ENCODE measurements at places on chromosomes 5 and 9.
A peak's percentile ranks its signal among the peaks of the same experiment; 100 is the strongest.

GRCh38 chr9:8760000-8760767 is 960.6 kb upstream of the DMAC1 start:
- peak; percentile 40 for DNase-seq

DNA sequence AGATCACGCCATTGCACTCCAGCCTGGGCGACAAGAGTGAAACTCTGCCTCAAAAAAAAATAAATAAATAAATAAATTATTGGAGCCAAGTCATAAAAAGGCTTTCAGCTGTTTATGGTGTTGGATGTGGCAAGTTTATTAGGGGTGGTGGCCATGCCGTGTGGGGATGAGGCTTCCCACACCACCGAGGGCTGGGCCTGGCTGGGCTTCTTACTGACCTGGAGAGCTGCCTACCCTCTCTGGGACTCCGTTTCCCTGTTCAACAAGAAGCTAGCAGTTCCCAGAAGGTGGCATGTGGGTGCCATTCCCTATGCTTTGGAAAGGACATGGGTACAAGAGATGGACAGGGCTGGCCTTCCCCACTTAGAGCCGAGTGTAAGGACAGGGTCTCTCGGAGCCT is 22.6 kb downstream of the GPRIN1 start:
- no peak for DNase-seq

GRCh38 chr5:158270996-158271554 is 412.1 kb upstream of the CLINT1 start:
- DNase-seq, result no peak

DNA sequence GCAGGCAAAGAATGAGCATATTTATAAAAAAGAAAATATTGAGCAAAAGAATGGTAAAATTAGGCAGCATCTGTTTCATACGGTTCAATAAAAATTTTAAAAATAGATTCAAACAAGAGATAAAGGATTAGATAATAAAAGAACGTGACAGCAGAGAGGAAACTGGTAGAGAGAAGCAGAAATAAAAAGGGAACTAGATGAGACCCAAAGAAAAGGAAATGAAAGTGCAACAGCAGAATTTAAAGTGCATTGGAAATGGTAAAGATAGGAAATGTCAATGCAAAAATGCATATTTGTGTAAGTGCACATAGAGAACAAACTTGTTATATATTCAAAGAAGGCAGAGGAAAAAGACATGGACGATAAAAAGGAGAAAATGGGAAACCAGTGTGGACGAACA is 70.2 kb downstream of the SUSD1 start:
- DNase-seq, result no peak

DNA sequence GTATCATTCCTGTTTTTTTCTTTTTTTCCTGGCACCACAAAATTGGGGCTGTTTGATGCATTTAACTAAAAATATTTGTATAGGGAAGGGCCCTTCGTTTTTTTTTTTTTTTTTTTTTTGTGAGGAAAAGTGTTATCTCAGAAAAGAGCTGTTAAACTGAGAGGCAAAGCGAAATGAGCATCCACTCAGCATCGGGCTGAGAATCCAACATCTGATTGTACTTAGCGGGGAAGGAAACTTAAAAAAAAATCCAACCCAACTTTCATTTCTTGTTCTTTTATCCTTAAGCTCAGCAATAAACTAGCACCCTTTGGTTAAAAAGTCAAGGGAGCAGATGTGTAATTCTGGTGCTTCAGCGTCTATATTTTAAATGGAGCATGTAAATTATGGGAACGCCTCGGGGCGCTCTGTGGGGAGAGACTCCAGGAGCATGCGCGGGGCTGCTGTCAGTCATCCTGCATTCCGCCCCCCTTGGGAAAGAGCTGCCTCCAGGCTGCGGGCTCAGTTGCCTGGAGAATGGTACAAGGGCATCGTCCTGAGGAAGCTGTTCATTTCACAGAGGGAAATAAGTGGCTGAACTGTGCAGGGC is 33.3 kb downstream of the DMRT2 start:
- peak; percentile 1 for DNase-seq

- no peak for DNase-seq
Observed at GRCh38 chr9:77910194-77910621, 121.4 kb downstream of the GNAQ start.

- DNase-seq, result no peak
Observed at GRCh38 chr9:6029604-6030274, 14.3 kb upstream of the RANBP6 start.

DNA sequence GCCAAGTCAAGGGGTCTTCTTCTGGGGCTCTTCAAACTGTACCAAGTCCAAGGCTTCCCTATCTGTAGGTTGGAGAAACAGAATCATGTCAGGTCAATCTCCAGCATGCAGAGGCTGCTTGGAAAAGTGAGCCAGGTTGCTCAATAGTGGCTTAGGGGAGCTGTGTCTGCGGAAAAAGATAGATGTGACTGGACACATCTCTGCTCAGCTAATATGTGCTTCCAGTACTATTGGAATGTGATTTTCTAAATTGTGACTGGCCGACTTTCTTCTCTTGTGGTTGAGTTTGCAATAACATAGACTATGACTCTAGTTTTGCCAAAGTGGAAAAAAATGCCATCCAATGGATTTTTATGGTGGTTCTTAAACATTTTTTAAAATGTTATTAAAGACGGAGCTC is 136.7 kb downstream of the BOD1 start:
- DNase-seq, result no peak

DNA sequence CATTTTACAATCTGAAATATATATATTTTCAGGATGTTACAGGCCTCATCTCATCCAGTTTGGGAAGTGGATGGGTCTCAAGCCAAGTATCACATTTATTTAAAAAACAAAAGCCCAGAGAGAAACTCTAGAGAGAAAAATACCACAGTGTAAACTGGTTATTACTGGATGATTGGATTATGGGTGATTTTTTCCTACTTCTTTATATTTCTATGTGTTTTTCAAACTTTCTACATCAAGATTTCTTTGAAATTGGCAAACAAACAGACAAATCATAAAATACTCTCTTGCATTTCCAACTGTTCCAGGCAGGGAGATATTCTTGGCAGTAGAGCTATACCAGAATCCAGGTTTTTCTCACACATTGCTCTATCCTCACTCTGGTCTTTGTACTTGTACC is 116.0 kb upstream of the SMIM23 start:
- no peak for DNase-seq

GRCh38 chr5:180472269-180472668 is 21.9 kb upstream of the CNOT6 start:
- DNase-seq, result no peak

DNA sequence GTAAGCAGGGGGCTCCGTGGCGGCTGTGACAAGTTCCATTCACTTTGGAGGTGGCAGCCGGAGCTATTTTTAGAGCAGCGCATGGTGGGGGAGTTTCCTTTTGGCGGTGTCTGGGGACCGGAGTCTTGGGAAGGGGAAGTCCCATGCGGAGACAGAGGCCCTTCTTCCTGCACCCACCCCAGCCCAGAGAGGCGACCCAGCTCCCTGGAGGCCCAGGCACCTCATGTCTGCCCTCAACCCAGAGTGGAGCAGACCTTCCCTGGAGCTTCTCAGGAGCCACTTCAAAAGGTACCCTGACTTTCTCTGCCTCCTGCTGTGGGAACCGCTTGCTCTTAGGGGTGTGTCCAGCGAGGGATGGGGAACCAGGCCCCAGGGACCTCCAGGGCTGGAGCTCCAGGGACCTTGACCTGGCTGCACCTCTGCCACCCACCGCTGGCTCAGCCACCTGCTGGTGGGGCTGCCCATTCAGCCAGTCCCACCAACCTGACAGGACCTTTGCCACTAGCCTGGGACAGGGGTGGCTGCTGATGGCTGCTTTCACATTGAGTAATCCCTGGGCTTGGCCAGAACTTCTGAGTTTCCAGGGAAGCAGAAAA is 34.1 kb downstream of the NEK6 start:
- DNase-seq, result no peak

DNA sequence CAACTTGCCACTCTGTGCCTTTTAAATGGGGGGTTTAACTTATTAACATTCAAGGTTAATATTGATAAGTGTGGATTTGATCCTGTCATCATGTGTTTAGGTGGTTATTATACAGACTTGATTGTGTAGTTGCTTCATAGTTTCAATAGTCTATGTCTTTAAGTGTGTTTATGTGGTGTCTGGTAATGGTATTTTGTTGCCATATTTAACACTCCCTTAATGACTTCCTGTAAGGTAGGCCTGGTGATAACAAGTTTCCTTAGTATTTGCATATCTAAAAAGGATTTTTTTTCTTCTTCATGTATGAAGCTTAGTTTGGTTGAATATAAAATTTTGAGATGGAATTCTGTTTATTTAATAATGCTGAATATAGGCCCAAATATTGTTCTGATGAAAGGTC is 506.0 kb upstream of the ZNF462 start:
- no peak for DNase-seq

DNA sequence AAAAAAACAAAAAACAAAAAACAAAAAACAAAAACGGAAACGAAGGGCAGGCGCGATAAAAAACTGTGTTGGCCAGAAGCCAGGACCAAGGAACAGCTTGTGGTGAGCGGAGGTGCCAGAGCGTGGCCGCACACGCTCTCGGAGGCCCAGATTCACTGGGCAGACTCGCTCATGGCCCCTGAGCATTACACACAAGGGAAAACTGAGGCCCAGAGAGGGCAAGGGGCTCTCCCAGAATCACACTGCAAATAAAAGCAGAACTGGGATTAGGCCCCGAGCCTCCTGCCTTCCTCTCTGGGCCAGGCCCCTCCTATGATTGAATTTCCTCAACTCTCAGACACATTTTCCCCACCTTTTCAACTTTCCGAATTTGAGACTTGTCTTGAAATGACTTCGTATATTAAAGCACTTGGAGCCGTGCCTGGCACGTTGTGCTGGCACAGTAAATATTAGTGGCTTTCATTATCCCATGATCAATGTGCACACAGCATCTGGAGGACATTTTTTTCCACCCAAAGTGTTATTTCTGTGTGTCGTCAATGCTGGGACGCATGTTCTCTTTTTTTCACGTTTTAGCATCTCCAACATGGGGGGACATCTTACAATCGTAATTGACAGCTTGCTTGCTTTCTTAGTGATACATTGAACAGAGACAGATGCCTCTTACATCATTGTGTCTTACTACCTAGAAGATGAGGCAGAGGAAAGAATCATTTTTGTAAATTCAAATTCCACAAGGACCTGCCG is 7.4 kb downstream of the FIBCD1 start:
- DNase-seq, result no peak

- DNase-seq, result no peak
Observed at GRCh38 chr5:45274241-45274640, 421.9 kb downstream of the HCN1 start.

- DNase-seq, result no peak
Observed at GRCh38 chr5:144788046-144788445, 617.4 kb downstream of the KCTD16 start.

DNA sequence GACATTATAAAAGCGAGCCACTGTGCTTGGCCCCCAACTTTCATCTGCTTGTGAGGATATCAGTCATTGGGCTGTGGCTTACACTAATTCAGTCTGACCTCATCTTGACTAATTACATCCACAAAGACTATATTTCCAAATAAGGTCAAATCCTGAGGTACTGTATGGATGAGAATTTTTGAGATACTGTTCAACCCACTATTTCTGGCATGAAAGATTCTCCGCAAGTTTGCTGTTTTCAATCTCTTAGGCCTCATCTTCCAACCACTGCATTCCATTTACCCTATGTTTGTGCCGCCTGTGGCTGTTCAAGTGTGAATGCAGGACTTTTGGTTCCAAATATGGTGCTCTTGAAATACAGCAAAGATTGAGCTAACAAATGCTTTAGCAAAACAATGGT is 400.9 kb upstream of the SGCD start:
- DNase-seq, result no peak

- DNase-seq, result no peak
Observed at GRCh38 chr5:10441992-10442435, 335 bp downstream of the ROPN1L start.

DNA sequence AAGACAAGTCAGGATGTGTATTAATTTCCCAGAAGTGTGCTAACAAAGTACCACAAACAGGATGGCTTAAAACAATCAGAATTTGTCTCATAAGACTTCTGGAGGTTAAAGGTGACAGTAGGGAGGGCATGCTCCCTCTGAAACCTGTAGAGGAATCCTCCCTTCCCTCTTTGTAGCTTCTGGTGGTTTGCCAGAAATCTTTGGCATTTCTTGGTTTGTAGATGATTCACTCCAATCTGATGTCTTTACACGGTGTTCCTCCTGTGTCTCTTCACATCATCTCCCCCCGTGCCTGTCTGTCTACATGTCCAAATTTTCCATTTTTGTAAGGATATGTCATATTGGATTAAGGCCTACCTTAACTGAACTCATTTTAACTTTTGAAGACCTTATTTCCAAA is 471.5 kb downstream of the ZNF608 start:
- DNase-seq, result no peak

All from ELF-1 (cell line).